ENCODE measurements at places on chromosomes 12 and 14.

GRCh38 chr14:61961369-61961768, 199.1 kb downstream of the SNAPC1 start:
- no peak for DNase-seq

DNA sequence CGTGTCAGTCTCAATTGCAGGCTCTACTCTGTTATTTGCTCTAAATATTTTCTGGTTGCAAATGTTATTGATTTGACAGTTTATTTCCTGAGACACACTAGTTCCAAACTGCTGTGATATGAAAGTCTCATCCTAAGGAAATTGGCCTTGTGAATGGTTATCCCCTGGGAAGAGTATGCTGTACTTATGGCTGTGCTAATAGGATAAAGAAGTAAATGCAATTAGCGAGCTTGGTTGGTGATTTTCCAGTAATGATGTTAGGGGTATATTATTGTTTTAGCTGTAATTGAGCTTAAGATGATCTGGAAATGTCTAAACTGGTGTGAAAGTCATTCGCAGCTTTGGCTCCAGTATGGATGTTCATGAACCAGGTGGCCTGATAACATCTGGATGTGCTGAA, 197.9 kb downstream of the SUDS3 start:
- no peak for DNase-seq

- no peak for DNase-seq
These were observed 8.3 kb downstream of the DIO2 start for GRCh38 chr14:80202888-80203562.

GRCh38 chr12:115752913-115753726, 524.4 kb downstream of the MED13L start:
- peak; percentile 29 for DNase-seq

DNA sequence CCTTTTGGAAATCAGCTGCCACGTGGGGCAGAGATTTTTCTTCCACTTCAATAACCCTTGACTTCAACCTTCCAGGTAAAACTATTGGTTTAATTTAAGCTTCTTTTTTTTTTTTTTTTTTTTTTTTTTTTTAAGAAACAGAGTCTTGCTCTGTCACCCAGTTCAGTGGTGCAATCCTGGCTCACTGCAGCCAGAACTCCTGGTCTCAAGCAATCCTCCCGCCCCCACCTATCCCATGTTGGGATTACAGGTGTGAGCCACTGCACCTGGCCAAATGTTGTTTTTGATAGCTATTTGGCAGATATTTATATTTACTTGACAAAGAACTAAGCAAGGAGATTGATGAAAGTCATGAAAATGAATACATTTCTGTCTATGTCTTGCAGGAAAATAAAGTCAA, 65.1 kb downstream of the SINHCAF start:
- no peak for DNase-seq

- peak; percentile 100 for DNase-seq
These were observed 6.8 kb upstream of the CHD4 start for GRCh38 chr12:6613776-6614512.

GRCh38 chr14:50666772-50667683, 1.1 kb downstream of the SAV1 start:
- no peak for DNase-seq

DNA sequence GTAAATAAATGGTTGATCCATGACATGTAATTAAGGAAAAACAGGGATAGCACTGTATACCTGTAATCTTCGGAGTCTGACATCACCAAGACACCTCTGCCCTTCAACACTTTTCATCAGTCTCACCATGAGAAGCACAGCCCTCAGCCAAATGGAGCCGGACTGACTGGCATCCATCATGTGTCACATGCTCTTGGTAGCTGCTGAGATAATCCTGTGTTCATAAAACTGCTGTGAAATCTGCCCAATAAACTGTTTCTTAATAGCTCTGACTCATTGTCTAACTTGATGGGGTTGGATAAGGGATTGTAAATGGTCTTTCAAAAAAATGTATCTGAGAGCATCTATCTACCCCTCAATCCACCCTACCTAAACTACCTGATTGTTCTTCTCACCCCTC, 33.6 kb downstream of the KCNH5 start:
- no peak for DNase-seq

DNA sequence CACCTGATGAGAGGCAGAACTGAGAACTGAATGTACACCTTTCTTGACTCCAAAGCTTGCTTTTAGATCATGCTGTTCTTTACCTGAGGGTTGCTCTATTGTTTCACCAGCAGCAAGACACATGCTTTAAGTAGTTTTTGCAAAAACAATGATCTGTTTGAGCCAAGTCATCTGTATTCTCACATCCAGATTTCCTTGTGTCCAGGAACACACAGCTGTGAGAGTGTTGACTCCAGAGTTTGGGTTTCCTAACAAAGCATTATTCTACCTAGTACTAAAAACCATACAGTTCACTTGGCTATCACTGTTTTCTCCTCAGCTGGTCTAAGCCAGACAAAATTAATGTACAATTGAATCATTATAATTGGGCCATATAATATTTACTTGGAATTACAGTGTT, 120.4 kb downstream of the STAB2 start:
- no peak for DNase-seq

- peak; percentile 50 for DNase-seq
These were observed 43.3 kb downstream of the GALNT9 start for GRCh38 chr12:132285991-132286681.

DNA sequence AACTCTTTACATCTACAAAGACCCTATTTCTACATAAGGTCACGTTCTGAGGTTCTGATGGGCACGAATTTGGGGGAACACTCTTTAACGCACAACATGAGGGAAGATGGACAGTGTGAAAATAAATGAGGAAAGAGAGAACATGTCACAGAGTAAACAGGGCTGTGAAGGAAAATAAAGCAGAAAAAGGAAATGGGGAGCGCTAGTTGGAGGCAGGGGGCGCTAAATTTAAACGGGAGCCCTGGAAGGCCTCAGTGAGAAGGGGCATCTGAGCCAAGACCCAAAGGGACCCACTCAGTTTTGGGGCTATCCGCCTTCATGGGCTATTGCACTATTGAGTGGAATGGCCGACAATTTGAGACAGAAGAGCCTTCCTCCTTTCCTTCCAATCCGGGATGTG, 50.5 kb downstream of the PLXNC1 start:
- DNase-seq = no peak

- no peak for DNase-seq
These were observed 115.7 kb downstream of the DIO2 start for GRCh38 chr14:80095623-80096022.

DNA sequence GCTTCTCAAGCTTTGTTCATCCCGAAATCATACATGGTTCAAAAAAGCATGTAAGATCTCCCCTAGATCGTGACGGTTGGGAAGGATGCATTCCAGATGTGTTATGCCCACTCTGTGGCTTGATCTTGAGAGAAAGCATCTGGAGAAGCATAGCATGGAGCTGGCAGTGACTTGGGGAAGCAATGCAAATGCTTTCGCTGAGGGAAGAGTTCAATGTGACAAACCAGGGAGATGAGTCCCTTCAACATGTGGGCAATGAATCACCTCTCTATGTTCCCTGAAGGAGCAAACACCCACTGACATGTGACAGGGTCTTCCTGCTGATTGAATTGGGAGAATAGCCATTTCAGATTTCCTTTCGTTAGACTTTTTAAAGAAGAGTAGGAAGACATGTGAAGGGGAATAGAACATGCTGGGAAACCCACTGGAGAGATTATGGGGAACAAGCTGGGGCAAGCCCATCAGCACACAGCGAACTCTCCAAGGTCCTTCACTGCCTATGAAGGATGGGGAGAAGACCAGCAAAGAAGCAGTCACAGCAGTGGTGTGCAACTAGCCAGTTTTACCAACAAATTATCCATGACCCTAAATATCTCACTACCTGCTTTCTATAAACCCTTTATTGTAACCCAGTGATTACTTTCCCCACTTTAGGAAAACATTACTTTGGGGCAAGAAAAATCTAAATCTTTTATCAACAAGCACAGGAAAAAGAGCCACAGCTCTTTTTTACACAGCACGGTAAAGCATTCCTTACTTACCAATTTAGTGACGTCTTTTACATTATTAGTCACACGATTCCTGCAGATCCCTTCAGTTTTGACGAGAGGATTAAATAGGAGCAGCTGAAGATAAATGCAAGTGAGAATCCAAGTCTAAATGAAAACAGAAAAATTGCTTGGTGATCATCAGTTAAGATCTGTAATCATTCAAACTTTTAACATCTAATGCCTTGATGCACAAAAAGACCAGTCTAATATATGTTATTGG, 35.0 kb downstream of the KITLG start:
- DNase-seq = no peak
